ENCODE measurements at places on chromosomes 4 and X.

DNA sequence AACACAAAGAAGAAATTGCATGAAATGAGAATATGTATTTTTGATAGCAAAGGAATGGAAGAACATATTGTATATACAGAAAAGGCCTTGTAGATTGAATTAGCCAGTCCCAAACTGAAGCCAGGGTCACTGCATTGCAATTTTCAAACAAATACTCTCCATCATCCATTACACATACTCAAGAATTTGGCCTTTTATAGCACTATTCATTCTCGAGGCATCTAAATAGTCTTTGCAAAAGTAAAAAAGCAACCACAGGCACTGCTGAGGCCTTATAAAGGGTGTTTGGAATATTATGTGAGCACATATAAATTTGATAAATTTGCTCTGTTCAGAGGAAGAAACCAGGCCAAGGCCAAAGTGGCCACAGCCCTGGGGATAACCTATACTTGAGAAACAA is 123.0 kb downstream of the ZNF827 start:
- DNase-seq: peak; percentile 37

DNA sequence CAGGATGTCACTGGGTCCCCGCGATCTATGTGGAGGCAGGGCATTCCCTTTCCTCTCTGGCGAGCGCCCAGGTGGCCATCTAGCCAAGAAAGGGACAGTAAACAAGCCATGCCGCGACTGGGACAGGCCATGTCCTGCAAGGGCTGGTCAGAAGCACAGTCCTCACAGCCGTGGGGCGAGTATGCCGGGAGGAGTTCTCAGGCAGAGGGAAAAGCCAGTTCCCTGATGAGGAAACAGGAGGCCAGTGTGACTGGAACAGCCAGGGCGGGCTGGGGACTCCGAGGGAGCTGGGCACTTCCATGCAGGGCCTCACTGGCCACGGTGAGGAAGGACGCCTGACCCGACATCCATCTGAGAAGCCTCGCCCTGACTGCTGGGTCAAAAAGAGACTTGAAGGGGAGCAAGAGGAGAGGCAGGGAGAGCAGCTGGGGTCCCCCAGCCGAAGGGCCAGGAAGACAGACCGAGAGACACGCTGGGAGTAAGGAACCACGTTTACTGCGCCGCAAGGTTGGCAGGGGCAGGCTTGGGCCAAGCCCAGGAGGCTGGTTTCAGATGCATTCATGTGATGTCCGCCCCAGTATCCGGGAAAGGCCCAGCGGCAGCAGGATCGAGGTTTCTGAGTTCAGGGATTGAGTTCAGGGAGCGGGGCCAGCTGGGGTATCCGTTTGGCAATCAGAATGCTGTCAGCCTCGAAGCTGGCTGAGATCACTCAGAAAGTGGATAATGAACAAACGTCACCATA is 15.0 kb downstream of the CFAP99 start:
- no peak for DNase-seq

- no peak for DNase-seq
Observed at GRCh38 chr4:56976837-56977320, 527 bp downstream of the NOA1 start.

GRCh38 chrX:136261321-136261720 is 10.1 kb upstream of the MAP7D3 start:
- no peak for DNase-seq

DNA sequence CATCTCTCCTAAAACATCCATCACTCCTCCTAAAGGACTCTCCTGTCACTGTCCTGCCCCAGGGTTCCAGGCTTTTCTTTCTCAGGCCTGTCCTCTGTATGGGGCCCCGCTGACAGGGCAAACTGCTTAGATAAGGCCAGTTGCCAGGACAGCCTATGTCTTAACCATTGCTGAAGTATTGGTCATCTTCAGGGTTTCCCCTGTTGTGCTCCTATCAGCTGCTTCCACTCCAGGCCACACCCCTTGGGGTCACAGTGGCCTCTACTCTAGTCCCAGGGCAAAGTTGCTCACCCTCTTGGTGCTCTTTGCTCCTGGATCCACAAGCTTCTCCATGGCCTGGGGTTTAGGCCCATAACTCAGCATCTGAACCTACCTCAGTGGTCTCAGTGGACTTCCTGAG is 138.0 kb upstream of the PJA1 start:
- no peak for DNase-seq

GRCh38 chr4:35164063-35164462 is 1080.3 kb downstream of the ARAP2 start:
- no peak for DNase-seq

GRCh38 chr4:163534056-163534455 is 39.6 kb downstream of the TMA16 start:
- no peak for DNase-seq

- peak; percentile 8 for DNase-seq
Observed at GRCh38 chr4:44447563-44448504, 775 bp downstream of the KCTD8 start.

DNA sequence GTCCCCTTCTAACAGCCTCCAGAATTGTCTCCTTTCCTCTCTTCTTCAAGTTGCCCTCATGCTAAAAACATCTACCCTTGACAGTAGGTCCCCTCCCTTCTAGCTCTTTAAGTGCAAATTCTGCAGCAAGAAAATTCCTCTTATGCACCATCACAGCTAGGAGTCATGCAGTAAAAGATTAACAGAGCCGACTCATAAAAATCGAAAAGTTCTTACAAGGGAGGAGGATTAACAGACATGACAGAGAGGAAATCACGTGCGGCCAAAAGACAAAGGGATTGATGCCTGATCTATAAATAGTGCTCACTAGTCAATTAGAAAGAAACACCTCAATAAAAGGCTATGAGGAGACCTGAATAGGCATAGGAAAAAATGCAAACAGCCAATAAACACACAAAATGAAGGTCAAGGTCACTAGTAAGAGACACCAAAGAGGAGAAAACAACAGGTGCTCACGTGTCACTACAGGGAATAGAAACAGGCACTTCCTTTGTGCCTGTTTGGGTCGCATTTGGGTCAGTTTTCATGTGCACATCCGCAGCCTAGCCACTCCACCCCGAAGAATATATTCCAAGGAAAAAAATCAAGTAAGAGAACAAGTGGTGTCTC is 3.4 kb downstream of the RNF212 start:
- no peak for DNase-seq

DNA sequence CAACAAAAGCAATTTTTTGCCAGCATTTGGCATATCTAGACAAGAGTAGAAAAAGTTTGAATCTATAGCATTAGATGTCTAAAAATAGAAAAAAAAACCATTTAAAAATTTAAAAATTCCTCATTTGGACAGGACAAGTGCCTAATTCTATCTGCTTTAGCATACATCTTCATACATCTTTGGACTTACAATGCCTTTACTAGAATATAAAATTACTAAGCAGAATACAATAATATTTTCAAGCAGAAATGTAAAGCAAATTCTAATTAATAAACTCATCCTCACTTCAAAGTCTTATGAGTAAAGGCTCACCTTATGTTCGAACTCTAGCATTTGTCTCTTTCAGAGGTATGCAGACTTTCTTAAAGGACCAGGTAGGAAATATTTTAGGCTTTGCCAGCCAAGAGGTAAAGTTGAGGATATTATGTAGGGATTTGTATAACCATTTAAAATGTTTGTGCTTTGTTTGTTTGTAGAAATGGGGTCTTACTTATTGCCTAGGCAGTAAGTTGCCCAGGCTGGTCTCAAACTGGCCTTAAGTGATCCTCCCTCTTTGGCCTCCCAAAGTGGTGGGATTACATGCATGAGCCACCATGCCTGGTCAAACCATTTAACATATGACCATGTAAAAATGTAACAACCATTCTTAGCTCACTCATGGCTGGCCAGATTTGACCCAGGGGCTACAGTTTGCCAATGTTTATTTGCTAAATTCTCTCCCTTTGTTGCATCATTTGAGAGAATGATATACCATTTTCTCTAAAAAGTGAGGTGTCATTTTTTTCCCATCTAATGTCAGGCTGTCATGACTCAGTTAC is 29.1 kb downstream of the UGDH start:
- DNase-seq: no peak

GRCh38 chr4:5998333-5998936 is 19.8 kb downstream of the C4orf50 start:
- DNase-seq: peak; percentile 50

DNA sequence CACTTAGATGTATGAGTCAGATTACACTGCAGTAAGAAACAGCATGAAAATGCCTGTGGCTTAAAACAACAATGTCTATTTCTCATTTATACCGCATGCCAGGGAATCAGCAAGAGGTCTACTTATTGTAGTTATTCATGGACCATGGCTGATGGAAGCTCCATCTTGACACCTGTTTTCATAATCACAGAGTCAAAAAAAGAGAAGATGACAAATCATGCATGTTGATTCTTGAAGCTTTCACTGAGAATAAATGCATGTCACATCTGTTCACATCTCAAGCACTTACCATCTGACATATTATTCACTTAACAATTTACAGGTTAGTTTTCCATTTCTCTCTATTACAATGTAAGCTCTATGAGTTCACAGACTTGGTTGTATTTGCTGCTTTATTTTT is 194.2 kb upstream of the SLITRK2 start:
- no peak for DNase-seq

DNA sequence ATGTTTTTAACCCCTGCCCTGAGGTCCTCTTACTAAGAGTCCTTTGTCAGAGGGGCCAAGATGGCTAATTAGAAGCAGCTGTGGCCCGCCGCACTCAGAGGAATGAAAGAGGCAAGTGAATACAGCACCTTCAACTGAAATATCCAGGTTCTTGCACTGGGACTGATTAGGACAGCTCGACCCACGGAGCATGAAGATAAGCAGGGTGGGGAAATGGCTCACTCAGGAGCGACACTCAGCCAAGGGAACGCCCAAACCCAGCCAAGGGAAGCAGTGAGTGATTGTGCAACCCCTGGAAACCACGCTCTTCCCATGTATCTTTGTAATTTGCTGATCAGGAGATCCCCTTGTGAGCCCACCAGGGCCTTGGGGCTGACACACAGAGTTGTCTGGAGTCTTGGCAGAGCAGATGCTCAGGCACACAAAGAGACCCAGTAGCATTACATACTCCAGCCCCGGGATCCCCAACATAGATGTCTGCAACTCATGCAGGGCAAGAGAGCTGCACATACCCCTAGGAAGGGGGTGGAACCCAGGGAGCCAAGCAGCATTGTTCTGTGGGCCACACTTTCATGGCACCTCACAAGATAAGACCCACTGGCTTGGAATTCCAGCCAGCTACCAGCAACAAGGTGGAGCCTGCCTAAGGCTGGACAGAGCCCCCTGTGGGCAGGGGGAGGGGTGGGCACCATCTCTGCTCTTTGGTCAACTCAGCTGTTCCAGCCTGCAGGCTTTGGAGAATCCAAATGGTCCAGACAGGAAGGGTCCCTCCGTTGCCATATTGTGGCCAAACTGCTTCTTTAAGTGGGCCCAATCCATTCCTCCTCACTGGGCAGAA is 23.3 kb downstream of the F8A3 start:
- peak; percentile 10 for DNase-seq

DNA sequence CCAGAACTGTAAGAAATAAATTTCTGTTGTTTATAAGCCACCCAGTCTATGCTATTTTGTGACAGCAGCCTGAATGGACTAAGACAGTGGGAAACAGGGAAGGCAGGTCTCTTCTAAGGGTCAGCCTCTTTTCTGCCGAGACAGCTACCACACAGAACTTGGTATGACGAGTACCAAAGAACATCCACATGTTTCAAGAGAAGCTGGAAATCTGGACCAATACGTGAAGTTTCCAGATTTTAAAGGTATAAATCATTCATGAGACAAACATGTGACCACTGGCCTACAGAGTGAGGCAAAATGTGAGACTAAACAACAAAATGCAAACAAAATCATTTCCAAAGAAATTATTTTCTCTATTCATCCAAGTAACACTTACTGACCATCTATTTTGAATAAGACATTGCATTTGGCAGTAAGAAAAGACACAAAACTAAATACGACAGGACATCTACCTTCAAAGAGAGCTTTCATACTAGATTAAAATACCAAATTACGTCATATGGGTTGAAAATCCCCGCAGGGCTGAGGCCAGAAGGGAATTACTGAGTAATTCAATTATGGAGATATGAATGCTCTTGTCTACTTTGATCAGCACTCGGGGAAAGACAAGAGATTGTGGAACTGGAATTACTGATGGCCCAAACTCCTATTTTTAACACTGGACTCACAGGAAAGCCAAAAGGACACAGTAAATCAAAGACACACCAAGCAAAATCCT is 7.2 kb downstream of the SCARB2 start:
- peak; percentile 66 for DNase-seq

GRCh38 chr4:108045687-108046024 is 56.0 kb downstream of the HADH start:
- DNase-seq: peak; percentile 62

- no peak for DNase-seq
Observed at GRCh38 chr4:57877047-57877458, 766.9 kb upstream of the IGFBP7 start.

DNA sequence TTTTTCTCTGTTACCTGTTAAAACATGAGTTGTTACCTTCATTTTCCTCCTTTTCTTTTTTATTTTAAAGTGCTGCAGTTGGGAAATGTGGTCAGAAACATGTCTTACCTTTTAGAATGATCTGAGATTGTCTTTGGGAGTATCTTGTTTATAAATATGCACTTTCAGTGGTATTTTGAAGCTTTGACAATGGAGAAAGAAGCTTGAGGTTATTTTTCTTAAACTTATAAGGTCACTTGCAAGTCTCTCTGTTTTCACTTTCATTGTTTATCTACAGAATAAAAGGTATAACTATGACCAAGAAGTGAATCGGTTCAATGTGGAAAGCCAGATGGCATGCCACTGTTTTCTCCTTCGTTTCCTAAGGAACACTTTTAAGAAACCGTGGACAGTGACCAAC is 167.5 kb upstream of the SLC7A11 start:
- no peak for DNase-seq

DNA sequence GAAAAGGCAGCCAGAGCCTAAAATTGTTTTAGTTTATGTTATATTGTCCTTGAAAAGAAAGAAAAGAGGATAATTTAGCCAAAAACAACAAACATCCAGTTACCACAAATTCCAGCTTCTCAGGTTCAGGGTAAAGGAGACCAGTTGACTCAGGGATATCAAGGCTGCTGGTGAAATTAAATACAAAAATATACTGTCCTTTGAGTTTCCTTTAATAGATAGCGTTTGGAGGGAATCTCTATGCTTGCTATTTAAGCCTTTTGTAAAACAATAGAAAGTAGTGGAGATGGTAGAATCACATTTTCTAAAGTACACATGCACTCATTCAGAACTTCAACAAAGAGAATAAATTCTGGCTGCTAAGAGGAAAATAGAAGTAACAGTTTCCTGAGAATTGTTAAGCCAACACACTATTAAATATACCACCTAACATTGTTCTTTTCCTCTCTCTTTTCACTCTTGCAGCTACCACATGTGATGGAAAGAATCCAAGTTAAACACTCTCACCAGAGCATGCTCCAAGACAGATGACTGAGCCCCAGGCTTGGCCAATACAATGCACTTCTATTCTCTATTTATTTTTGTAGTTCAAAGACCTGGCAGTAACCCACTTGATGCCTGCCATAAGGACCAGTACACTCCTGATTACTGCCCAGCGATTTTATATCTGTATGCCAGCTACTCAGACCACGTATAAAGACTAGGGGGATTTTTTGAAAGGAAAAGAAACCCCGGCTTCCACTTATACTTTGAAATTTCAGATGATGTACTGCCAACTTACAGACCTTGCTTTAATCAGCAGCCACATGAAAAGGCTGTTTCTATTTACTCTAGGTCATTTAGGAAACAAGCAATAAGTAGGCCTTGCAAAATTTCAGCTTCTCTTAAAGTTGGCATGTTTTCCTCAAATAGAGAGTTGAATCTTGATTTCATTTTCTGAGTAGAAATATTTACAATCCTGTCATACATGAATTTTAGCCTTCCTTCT is 756.9 kb downstream of the FAT4 start:
- DNase-seq: peak; percentile 92

GRCh38 chr4:827209-828081 is 1.5 kb upstream of the CPLX1 start:
- DNase-seq: no peak

- no peak for DNase-seq
Observed at GRCh38 chrX:115539841-115540240, 21.1 kb upstream of the PLS3 start.
